Activated CD8-positive, alpha-beta T cell treated with anti-CD3 and anti-CD28 coated beads for 36 hours (primary cell): ENCODE measurements at places on chromosomes 12 and 14. TPM values are rescaled to one million over a fixed set of nuclear protein-coding genes. Genes with fewer than 3 reads are reported as not detected.

The SSTR1 gene
- not detected for total RNA-seq

The TSPAN19 gene
- not detected for total RNA-seq

The TNFAIP2 gene
- 1.1 TPM for total RNA-seq

The TMCC3 gene
- 0.25 TPM for total RNA-seq

The IFNG-AS1 gene
- total RNA-seq: 0.25 TPM

The KITLG gene
- not detected for total RNA-seq

The ABHD12B gene
- total RNA-seq: not detected

The SMIM41 gene
- not detected for total RNA-seq
